Frontal cortex (tissue), 4 donors: ENCODE measurements at places on chromosomes 4 and X. TPM values are rescaled to one million over a fixed set of nuclear protein-coding genes. Genes with fewer than 3 reads are reported as not detected.

PNMA3 gene
- total RNA-seq, result 12.6 TPM

AR gene
- 0.41 TPM for total RNA-seq

LRRC66 gene
- 0.41 TPM for total RNA-seq

GRID2 gene
- total RNA-seq, result 33.8 TPM

PRAF2 gene
- total RNA-seq, result 6.1 TPM

GAGE1 gene
- total RNA-seq, result not detected

AMBN gene
- 1.2 TPM for total RNA-seq

POU4F2 gene
- total RNA-seq, result not detected

RTL3 gene
- not detected for total RNA-seq

ARAP2 gene
- 57.1 TPM for total RNA-seq

PABPC1L2B gene
- total RNA-seq, result not detected

TRMT2B gene
- total RNA-seq, result 7.7 TPM

ADAMTS3 gene
- total RNA-seq, result 20.4 TPM

TCP11X2 gene
- total RNA-seq, result not detected

ZNF630 gene
- 8.6 TPM for total RNA-seq

CLIC2 gene
- 4.9 TPM for total RNA-seq

MAGEA10 gene
- not detected for total RNA-seq

IL1RAPL2 gene
- total RNA-seq, result 8.2 TPM

XKRX gene
- total RNA-seq, result not detected

SSX4 gene
- total RNA-seq, result not detected

RGS12 gene
- total RNA-seq, result 72.2 TPM

NSG1 gene
- 302 TPM for total RNA-seq

SUPT20HL1 gene
- not detected for total RNA-seq

SHOX gene
- total RNA-seq, result not detected

FGF5 gene
- 0.82 TPM for total RNA-seq

CORIN gene
- total RNA-seq, result 0.82 TPM

VCX3B gene
- total RNA-seq, result not detected

SLIT2 gene
- 11.0 TPM for total RNA-seq

ADH7 gene
- not detected for total RNA-seq

CSAG1 gene
- total RNA-seq, result not detected

IL15 gene
- 1.2 TPM for total RNA-seq

KLB gene
- total RNA-seq, result under 0.01 TPM

CT47B1 gene
- total RNA-seq, result not detected

ITGB1BP2 gene
- total RNA-seq, result 0.41 TPM

NEUROG2 gene
- total RNA-seq, result 36.7 TPM

SPATA4 gene
- 0.82 TPM for total RNA-seq

NAA11 gene
- total RNA-seq, result not detected

FAM149A gene
- 31.0 TPM for total RNA-seq

FAM241A gene
- total RNA-seq, result 6.5 TPM

EDA2R gene
- 1.2 TPM for total RNA-seq

TSPAN7 gene
- total RNA-seq, result 60.7 TPM

PPP1R2C gene
- total RNA-seq, result not detected

SHROOM4 gene
- 1.6 TPM for total RNA-seq

ZGRF1 gene
- 31.8 TPM for total RNA-seq

IL2RG gene
- total RNA-seq, result not detected
